Osteoblast (primary cell): ENCODE measurements at places on chromosomes 4 and X. TPM values are rescaled to one million over a fixed set of nuclear protein-coding genes. Genes with fewer than 3 reads are reported as not detected.

Gene FGFBP2
- total RNA-seq, result 0.36 TPM in 1 of 2 replicates, not detected in the other

Gene FGA
- not detected in 2 replicates for total RNA-seq

Gene TXK
- total RNA-seq, result 0.59 and 0.72 TPM in 2 replicates

DNA sequence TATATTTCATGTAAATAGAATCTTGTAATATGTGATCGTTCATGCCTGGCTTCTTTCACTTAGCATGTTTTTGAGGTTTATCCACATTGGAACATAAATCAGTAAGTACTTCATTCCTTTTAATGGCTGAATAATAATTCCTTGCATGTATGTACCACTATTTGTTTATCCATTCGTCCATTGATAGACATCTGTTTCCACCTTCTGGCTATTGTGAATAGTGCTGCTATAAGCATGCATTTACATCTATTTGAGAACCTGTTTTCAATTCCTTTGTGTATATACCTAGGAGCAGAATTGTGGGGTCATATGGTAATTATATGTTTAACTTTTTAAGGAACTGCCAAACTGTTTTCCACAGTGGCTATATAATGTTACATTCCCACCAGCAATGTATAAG lies 356.7 kb upstream of the DIPK2B start:
- DNase-seq, result no peak
- no peaks in the 10 kb centered on the region for H3K4me1 ChIP-seq
- no peak overlapping the region for H3K4me3 ChIP-seq

- H3K4me3 ChIP-seq, result peak overlapping the region; percentile 28
- no peaks in the 10 kb centered on the region for H3K27me3 ChIP-seq
- peaks cover 42% of the 10 kb centered on the region for H3K36me3 ChIP-seq
- DNase-seq, result no peak
These were observed 10.4 kb downstream of the SH3RF1 start for GRCh38 chr4:169260217-169260866.

DNA sequence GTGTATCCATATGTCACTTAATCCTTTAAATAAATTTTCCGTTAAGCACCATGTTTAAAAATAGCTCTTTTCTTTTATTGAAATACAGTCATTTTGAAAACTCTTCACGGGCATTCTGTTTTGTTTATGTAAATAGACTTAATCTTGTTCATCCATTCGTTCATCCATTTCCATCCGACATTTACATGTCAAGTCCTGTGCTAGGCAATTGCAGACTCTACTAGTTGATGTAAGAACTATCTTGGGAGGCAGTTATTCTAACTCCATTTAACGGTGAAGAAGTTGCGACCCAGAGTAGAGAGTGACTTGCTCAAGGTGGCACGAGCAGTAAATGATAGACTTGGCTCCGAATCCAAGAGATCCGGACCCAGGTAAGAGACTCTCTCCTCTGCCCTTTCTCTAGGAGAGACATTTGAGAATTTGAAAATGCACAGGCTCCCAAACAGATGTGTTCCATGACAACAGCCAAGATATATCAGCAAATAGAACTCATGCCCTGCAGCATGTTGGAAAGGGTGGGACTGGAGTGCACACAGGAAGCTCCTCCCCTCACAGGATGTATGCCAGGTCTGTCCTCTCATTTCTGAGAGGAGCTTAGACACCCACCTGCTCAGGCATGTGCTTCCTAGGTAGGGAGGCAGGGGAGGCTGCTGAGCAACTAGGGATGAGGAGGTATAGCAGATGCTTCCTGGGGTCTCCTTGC lies 64.5 kb downstream of the DRD5 start:
- H3K4me3 ChIP-seq, result no peak overlapping the region
- no peaks in the 10 kb centered on the region for H3K36me3 ChIP-seq

GRCh38 chr4:132530861-132531260 lies 618.2 kb upstream of the PCDH10 start:
- no peak for DNase-seq
- H3K4me1 ChIP-seq, result no peaks in the 10 kb centered on the region
- H3K4me3 ChIP-seq, result no peak overlapping the region
- H3K27me3 ChIP-seq, result no peaks in the 10 kb centered on the region

DNA sequence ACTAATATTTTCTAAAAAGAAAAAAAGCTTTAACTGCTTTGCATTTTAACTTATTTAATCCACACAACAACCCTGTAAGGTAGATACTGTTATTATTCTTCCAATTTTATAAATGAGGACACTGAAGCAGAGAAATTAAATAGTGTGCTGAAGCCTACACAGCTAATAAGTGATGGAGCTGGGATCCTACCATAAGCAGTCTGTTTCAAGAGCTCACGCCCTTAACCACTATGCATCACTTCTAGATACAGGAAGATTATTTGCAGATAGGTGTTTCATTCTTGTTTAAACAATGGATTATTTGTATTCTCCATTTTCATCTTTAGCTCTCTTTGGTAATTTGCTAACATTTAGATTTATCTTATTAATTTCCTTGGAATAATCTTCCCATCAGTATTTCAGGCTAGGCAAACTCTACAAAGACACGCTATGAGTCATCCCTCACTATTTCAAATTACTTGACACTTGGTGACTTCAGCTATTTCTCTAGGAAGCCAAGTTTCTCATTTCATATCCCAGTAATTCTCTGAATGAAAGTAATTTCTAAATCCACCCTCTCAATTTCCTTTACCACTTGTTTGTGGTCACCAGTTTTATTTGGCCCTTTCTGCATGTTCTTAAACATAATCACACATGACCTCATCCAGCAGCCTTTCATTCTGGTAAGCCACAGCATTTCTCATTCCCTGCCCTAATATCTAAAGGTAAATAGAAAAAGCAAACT lies 67.3 kb downstream of the ASB9 start:
- no peaks in the 10 kb centered on the region for H3K27me3 ChIP-seq
- no peak overlapping the region for H3K4me3 ChIP-seq
- no peak for DNase-seq
- no peak overlapping the region for H3K27ac ChIP-seq
- H3K36me3 ChIP-seq, result no peaks in the 10 kb centered on the region
- H3K4me1 ChIP-seq, result no peaks in the 10 kb centered on the region

GRCh38 chr4:26732356-26732755 lies 128.3 kb upstream of the STIM2 start:
- peaks cover 16% of the 10 kb centered on the region for H3K36me3 ChIP-seq
- no peaks in the 10 kb centered on the region for H3K27me3 ChIP-seq
- no peak overlapping the region for H3K27ac ChIP-seq
- H3K4me3 ChIP-seq, result no peak overlapping the region

GRCh38 chrX:8955511-8955910 lies 78.4 kb downstream of the FAM9B start:
- no peaks in the 10 kb centered on the region for H3K4me1 ChIP-seq
- DNase-seq, result no peak
- H3K27me3 ChIP-seq, result peaks cover 4% of the 10 kb centered on the region
- no peak overlapping the region for H3K27ac ChIP-seq

DNA sequence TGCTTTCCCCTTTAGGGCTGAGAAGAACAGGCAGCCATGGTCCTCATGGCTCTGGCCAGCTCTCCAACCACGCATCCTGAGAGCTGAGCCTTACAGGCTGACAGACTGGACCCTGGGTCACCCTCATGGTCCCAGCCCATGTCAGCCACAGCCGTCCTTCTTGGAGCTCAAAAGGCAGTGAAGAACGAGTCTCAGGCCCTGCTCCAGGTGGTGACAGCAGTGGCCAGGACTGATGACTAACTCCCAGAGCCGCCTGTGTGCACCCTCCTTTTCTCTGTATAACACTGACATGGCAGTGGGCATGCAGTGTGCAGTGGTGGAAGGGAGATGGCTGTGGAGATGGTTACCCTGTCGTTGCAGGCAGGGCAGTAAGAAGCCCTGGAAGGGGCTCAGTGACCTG lies 10.3 kb upstream of the DUSP9 start:
- H3K4me3 ChIP-seq, result no peak overlapping the region
- H3K27me3 ChIP-seq, result peaks cover 7% of the 10 kb centered on the region
- no peaks in the 10 kb centered on the region for H3K36me3 ChIP-seq
- H3K27ac ChIP-seq, result no peak overlapping the region

DNA sequence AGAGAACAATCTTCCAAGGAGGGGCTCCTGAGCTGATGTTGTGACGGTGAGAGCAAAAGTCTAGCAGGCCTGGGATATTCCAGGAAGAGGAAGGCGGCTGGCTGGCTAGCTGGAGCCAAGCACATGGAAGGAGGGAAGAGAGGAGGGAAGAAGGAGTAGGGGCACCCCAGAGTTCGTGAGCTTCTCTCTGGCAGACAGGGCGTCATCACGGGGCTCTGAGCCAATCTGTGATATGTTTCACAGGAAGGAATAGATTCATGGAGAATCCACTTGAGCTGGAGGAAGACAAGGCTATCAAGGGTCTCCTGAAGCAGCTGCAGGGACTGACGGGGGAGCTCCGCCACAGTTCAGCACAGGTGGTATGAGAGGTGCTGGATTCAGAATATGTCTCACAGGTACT lies 73.6 kb downstream of the DHRSX start:
- no peaks in the 10 kb centered on the region for H3K36me3 ChIP-seq
- H3K27me3 ChIP-seq, result no peaks in the 10 kb centered on the region
- DNase-seq, result peak; percentile 15
- H3K4me3 ChIP-seq, result no peak overlapping the region
- peaks cover 3% of the 10 kb centered on the region for H3K4me1 ChIP-seq
- H3K27ac ChIP-seq, result no peak overlapping the region

GRCh38 chrX:347351-348117 lies 28.9 kb upstream of the GTPBP6 start:
- no peaks in the 10 kb centered on the region for H3K4me1 ChIP-seq
- no peak overlapping the region for H3K27ac ChIP-seq
- H3K36me3 ChIP-seq, result no peaks in the 10 kb centered on the region
- no peak for DNase-seq
- no peaks in the 10 kb centered on the region for H3K27me3 ChIP-seq

DNA sequence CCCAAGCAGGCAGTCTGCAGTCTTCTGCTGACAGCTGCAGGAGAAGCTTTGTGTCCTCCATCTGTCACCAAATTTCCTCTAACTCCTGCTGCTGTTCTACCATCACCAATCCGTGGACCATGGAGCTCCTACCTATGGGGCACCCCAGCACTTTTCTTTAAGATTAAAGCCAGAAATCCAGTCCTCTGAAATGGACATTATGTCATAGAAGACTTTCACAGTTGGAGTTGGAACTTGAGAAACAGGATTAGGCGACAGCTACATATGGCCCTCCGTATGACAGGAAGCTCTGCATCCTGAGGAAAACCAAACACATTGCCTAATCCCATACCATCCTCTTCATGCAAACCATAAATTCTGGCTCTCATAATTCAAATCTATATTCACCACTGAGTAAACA lies 470.6 kb upstream of the GALNTL6 start:
- no peaks in the 10 kb centered on the region for H3K27me3 ChIP-seq
- H3K36me3 ChIP-seq, result no peaks in the 10 kb centered on the region
- DNase-seq, result no peak
- no peak overlapping the region for H3K4me3 ChIP-seq
- no peaks in the 10 kb centered on the region for H3K4me1 ChIP-seq
- H3K27ac ChIP-seq, result no peak overlapping the region

GRCh38 chr4:12889054-12889453 lies 595.1 kb downstream of the RAB28 start:
- no peaks in the 10 kb centered on the region for H3K36me3 ChIP-seq
- no peak overlapping the region for H3K27ac ChIP-seq
- H3K4me3 ChIP-seq, result no peak overlapping the region

DNA sequence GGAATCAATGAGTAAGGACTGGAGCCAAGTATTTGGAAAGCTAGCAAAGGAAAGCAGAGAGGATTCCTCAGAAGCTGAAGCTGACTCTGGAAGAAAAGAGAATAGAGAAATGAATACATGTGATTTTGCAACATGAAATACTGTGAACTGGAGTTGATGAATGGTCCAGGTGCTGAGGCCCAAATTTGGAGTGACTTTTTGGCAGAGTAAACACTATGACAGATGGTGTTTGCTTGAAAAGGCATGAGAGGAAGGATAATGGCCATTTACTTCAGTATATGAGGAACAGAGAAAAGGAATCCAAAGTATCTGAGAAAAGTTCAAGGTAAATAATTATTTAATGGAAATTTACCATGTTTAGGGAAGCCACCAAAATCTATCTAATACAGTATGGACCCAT lies 236.7 kb downstream of the SLITRK2 start:
- H3K4me1 ChIP-seq, result no peaks in the 10 kb centered on the region
- H3K27me3 ChIP-seq, result no peaks in the 10 kb centered on the region
- DNase-seq, result no peak
- no peak overlapping the region for H3K4me3 ChIP-seq

DNA sequence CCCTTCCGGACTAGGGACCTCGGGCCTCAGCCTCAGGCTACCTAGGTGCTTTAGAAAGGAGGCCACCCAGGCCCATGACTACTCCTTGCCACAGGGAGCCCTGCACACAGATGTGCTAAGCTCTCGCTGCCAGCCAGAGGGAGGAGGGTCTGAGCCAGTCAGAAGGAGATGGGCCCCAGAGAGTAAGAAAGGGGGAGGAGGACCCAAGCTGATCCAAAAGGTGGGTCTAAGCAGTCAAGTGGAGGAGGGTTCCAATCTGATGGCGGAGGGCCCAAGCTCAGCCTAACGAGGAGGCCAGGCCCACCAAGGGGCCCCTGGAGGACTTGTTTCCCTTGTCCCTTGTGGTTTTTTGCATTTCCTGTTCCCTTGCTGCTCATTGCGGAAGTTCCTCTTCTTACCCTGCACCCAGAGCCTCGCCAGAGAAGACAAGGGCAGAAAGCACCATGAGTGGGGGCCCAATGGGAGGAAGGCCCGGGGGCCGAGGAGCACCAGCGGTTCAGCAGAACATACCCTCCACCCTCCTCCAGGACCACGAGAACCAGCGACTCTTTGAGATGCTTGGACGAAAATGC lies at the start of gene WAS:
WAS (plus strand) TSS at position 389 of the 572 bp plus-strand sequence; CDS start at position 444, 55 bp downstream.
- H3K4me3 ChIP-seq, result no peak within 1 kb of the TSS
- H3K27ac ChIP-seq, result no peak within 1 kb of the TSS
- peak; percentile 31 for DNase-seq
- no peaks in the 10 kb centered on the region for H3K36me3 ChIP-seq

DNA sequence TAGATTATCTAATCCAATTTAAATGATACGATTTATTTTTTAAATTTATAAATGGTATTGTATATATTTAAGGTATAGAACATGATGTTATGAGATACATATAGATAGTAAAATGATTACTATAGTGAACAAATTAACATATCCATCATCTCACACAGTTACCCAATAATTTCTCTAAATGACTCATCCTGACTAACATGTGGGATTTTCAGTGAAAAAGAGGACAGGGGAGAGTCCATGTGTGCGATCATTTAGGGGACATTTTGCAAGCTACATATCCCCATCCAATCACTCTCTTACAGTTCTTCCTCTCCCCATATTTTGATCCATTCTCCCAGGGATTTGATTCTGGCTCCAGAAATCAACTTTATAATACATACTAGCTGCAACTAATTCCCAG lies 88.2 kb downstream of the ABCB7 start:
- no peak overlapping the region for H3K27ac ChIP-seq
- H3K36me3 ChIP-seq, result no peaks in the 10 kb centered on the region
- no peak overlapping the region for H3K4me3 ChIP-seq
- H3K27me3 ChIP-seq, result no peaks in the 10 kb centered on the region
- no peaks in the 10 kb centered on the region for H3K4me1 ChIP-seq

DNA sequence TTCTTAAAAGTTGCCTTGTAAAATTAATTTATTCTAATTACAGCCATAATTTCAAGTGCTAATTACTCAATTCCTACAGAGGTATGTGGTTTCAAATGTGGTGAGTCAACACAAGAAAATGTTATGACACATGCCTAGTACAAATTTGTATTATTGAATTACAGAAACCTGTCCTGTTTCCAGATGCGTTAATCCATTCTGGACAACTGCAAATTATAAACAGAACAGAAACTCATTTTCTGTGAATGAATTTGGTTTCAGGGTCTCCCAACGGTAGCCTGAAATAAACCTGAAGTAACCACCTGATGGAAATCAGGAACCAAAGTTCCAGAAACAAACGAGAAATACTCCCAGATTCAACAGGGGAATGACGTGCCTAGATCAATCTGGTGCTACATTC lies 328.6 kb upstream of the F9 start:
- H3K4me1 ChIP-seq, result no peaks in the 10 kb centered on the region
- no peak overlapping the region for H3K4me3 ChIP-seq
- no peaks in the 10 kb centered on the region for H3K27me3 ChIP-seq
- H3K36me3 ChIP-seq, result no peaks in the 10 kb centered on the region
- DNase-seq, result no peak
